Gastroesophageal sphincter (tissue), 4 donors: ENCODE measurements at places on chromosomes 3 and 15. TPM values are rescaled to one million over a fixed set of nuclear protein-coding genes. Genes with fewer than 3 reads are reported as not detected.

The TUSC7 gene
- not detected for total RNA-seq

The SLC22A14 gene
- total RNA-seq, result not detected

The MME gene
- 81.7 TPM for total RNA-seq

The TTLL13 gene
- total RNA-seq, result not detected

DNA sequence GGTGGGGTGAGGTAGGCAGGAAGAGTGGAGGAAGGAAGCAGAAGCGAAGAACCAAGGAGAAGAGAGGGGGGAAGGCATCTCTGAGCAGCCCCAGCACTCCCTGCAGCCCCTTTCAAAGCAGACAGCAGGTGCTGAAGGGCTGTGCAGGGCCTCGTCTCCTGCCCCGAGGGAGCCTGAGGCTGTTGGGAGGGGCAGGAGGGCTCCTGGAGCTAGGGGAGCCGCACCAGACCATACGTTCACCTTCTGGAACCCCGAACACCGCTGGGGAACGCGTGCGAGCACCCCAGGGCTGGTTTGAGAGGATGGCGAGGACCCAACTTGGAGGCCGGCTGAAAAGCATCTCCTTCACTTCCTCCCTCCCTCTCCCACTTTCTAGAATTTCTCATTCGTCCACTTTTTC, 259.8 kb downstream of the FAM43A start:
- ATAC-seq, result no peak

GRCh38 chr3:69031635-69032034, 18.2 kb upstream of the EOGT start:
- no peak for ATAC-seq

DNA sequence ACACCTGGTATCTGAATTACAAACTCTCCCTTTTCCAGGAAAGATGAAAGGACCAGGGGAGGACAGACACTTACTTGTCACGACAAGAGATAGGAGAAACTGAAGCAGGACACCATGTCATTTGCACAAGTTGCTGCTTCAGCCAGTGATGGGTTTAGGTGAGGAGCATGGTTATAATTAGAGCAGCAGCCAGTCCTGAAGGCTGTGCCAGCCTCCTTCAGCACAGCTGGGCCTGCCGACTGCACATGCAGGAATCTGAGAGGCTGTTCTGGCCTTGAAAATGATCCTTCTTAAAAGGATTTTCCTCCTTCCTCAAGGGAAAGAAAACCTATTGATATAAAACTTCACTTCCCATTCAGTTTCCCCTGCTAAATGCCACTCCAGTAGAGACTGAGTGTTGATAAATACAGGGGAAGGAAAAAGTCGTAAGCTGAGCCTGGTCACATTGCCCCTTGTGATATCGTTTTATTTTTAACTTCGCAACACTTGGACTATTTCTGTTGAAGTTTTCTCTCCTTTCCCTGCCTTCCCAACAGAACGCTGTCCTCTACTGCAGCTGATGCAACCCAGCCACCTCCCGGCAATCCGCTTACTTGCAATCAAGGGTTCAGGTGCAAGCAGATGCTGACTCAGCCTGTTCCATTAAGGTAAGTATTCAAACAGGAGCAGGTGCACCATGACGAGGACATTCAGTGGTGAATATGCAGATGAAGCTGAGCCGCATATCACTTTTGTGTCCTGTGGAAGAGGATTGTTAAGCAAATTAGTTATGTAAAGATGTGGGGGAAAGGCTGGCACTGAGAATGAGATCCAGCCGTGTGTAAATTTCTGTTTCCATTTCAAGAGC, at the start of gene FBXO40:
TSS of gene FBXO40 (plus strand) at position 524 of the 847 bp plus-strand sequence. CDS start 27,197 bp downstream, outside the sequence.
- ATAC-seq, result no peak

- ATAC-seq, result peak; percentile 43
Observed at GRCh38 chr15:88476635-88477060, 9.1 kb downstream of the MRPS11 start.

DNA sequence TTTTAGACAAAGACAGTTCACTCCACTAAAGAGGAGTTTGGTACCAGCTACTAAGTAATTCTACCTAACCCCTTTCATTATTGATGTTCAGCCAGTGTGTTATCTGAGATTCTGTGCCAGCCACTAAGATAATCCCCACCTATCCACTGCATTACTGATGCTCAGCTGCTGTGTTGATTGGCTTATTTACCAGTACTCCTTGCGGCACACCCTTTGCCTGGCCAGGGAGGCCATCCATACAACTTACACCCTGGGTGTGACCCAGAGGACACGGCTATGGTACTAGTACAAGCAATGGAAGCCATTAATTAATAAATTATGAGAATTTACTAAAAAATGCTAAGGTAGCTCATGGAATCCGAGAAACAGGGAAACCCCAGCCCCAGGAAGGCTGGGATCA, 290.7 kb upstream of the CTNNB1 start:
- ATAC-seq, result no peak
